ENCODE measurements at places on chromosomes 11 and 22.

GRCh38 chr22:43230971-43231723 is 44.2 kb upstream of the TTLL12 start:
- DNase-seq, result no peak

DNA sequence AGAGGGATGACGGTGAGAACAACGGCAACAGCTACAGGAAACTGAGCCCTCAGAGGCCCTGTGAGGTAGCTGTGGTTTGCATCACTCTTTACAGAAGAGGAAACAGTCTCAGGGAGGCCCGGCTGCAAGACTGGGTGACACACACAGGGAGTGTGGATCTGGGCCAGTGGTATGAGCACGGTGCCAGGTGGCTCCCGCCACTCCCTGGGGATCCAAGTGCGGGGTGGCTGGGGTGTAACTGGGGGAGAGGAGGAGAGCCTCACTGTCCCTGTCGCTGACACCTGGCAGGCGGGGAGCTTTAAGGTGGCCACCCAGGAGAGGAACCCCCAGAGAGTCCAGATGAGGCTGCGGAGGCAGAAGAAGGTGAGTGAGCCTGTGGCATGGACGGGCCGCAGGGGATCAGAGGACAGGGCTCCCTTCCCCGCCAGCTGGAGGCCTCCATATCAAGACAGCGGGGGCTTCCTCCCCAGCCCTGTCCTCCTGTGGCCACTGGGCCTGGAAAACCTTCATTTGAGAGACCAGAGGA is 5.6 kb downstream of the RGL4 start:
- DNase-seq, result no peak

- DNase-seq, result no peak
Measured at GRCh38 chr11:100208207-100208606, 478.9 kb upstream of the ARHGAP42 start.

DNA sequence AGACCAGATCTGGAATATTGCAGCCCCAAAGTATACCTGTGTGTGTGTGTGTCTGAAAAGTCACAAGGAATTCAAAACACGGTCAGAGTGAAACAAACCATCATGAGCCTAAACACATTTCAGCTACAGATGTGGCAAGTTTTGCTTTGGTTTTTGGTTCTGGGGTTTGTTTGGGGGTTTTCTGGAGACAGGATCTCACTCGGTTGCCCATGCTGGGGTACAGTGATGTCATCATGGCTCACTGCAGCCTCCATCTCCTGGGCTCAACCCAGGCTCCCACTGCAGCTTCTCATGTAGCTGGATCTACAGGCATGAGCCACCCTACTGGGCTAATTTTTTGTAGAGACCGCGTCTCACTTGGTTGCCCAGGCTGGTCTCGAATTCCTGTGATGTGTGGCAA is 41.4 kb upstream of the PHF21A start:
- DNase-seq, result no peak

- DNase-seq, result peak; percentile 60
Measured at GRCh38 chr11:67572747-67573419, 10.7 kb upstream of the GSTP1 start.

- DNase-seq, result no peak
Measured at GRCh38 chr11:69958308-69958707, 119.8 kb upstream of the ANO1 start.

GRCh38 chr11:77771135-77771534 is 49.4 kb downstream of the RSF1 start:
- no peak for DNase-seq

DNA sequence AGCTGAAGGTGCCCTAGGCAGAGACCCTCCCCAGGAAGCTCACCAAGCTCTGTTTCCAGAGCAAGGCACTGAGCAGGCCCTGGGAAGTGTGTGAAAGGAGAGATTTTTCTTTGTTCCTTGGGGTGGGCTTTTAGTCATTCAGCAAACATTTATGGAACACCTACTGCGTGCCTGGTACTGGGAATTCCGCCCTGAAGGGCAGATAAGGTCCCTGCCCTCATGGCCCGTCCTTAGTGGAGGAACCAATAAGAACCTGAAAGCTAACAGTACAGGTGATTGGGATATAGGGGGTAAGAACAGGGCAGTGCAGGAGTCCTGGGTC is 3.9 kb downstream of the TMEM134 start:
- no peak for DNase-seq

- no peak for DNase-seq
Measured at GRCh38 chr11:79199729-79200354, 241.0 kb downstream of the TENM4 start.

GRCh38 chr22:30855677-30856518 is 112.7 kb downstream of the MORC2 start:
- no peak for DNase-seq

- DNase-seq, result no peak
Measured at GRCh38 chr11:57318178-57318577, 6.6 kb downstream of the TNKS1BP1 start.

DNA sequence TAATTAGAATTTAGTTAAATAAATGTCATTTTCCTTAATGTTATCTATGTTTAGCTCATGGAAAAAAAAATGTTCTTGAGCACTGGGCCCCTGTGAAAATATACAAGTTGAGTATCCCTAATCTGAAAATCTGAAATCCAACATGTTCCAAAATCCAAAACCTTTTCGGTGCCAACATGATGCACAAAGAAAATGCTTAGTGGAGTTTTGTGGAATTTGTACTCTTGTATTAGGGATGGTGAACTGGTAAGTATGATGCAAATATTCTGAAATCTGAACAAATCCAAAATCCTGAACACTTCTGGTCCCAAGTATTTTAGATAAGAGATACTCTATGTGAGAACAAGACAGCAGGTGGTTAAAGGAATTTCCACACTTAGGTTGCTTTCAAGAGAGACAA is 44.5 kb downstream of the TCP11L1 start:
- DNase-seq, result no peak

DNA sequence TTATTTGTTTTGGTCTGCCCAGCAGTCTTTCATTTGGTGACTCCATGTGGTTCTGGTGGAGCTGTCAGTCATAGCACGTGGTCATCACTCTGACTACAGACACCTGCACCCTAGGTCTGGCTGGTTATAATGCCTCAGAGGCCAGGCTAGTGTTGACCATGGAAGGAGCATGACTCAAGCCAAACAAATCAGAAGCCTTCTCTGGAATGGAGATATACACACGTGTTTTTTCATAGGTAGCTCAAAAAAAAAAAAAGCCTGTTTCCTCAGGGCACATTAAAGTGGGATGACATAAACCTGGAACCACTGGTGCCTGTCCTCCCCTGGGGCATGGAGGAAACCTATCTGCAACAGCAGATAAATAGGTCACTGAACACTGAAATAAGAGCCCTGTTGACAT is 8.1 kb upstream of the PLAAT3 start:
- DNase-seq, result no peak

DNA sequence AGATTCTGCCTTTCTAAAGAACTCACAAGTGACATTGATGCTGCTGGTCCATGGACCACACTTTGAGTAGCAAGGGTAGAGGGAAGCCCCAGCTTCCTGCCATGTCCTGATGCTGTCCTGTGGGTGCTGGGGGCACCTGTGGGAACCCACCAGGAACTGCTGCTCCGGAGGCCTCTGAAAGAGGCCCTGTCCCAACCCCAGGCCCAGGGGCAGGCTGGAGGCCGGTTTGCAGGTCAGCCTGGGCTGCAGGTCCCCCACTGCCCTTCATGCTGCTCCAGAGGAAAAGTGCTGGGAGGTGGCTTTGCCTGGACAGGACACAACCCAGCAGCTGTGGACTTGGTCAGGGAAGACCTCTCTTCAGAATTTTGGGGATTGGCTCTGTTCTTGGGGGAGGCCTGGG is 44.8 kb upstream of the SLC22A12 start:
- no peak for DNase-seq

- no peak for DNase-seq
Measured at GRCh38 chr11:2520736-2521035, 75.9 kb downstream of the KCNQ1 start.

DNA sequence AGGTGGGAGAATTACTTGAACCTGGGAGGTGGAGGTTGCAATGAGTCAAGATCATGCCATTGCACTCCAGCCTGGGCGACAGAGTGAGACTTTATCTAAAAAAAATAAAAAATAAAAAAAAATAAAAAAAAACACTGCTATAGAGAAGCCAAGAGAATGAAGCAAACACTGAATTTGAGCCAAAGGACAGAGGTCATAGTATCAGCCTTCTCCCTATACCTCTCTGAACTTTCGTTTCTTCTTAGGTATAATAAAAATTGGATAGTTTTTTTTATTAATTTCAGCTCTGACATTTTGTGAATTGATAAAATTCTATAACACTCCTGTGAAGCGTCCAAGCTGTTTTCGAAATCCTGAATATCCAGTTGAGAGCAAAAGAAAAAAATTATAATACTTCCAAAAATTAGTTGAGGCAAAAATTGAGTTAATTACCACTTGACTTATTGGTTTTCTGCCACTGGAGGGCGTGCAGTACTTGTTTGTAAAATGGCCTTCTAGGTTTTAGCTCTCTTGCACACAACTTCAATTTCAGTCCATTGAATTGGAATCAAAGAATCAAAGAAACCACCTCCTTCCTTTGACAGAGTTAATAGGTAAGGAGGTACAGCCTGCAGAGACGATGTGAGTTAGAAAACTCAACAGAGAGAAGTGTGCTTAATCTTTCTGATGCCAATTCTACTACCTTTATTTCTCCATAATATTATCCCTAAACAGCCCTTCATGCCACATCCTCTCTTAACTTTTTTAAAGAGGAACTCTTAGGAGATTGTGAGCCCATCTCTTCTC is 143.2 kb downstream of the BBOX1 start:
- DNase-seq, result peak; percentile 46

GRCh38 chr22:44793506-44794172 is 41.3 kb downstream of the ARHGAP8 start:
- no peak for DNase-seq

DNA sequence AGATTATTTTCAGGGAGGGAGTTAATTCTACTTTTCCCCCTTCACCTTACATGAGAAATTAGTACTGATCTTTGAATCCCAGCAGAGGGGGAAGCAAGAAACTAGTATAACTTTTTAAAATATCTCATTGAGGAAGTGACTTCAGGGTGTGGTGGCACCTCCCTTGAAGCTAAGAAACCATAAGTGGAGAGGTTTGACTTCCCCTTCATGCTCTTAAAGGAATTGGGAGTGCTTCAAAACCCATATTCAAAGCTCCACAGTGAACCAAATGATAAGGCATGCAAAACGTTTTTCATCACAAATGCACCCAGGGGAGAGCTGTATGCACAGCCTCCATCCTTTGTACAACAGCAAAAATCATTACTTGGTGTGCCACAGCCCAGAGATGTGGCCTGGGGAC is 540 bp downstream of the MS4A14 start:
- no peak for DNase-seq

GRCh38 chr11:124812876-124813275 is 12.7 kb upstream of the MSANTD2 start:
- DNase-seq, result no peak

DNA sequence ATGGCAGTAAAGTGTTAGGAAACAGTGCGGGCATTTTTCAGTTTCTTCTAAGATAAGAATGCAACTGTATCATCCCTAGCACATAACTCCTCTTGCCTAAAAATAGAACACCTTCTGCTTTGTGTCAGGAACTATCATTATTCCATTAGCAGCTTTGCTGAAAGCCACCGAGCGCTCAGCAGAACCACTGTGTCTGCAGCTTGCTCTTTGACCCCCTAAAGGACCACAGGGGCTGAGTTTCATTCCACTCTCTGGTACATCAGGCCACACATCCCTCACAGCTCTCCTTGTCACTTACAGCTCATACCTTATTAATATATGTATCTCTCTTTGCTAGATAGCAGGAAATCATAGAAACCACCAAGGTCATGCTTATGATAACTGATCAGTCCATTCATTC is 360.2 kb downstream of the KCNA4 start:
- no peak for DNase-seq

DNA sequence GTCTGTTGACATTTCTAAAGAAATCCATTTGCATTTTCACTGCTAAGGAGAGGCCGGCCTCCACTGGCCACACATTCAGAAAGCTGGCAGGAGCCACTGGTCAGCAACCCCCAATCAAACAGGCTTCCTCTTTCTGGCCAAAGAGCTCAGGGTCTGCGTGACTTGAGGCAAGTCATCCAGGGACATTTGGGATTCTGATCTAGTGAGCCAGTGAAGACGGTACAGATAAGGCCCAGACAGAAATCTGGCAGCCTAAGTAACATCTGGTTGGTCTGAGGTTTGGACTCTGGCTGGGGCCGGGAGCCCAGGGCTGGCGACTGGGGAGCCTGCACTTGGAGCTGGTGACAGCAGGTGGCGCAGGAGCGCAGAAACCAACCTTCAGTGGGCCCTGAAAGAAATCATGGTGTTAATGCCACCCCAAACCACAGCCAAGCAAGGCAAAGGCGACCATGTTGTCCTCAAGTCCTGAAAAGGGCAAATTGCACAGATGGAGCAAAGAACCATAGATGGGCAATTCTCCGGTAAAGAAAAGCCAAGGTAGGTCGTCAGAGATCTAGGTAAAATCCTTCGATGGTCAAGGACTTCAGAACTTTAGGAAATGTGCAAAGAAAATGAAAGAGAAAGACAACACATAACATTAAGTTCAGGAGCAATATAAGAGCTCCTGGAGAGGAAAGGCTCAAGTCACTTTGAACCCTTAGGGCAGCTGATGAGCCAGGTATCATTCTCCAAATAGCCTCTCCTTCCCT is 99.4 kb upstream of the BLID start:
- DNase-seq, result peak; percentile 76

DNA sequence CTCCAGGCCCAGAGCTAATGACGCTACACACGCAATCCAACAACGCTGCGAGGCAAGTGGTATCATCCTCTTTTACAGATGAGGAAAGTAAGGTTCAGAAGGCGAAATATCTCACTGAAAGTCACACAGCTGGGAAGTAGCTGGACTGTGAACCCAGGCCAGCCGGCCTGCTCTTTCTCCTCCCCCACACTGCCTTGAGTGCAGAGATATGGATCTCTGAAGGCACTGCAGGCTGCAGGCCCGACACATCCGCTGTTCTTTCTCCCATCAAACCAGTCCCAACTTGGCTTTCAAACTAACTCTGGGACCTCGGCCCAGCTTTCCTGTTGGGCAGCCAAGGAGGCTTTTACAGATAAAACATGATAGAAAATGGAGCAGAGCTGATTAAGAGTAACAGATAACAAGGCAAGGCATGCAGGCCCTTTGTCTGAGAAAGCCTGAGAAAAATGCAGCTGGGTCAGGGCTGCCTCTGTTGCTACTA is 64.0 kb upstream of the PTPRJ start:
- no peak for DNase-seq

GRCh38 chr11:102196351-102196750 is 86.1 kb downstream of the YAP1 start:
- no peak for DNase-seq
